ENCODE measurements at places on chromosomes 7 and 10. TPM values are rescaled to one million over a fixed set of nuclear protein-coding genes. Genes with fewer than 3 reads are reported as not detected.

GRCh38 chr7:94087664-94088352 is 83.7 kb upstream of the BET1 start:
- peak; percentile 29 for DNase-seq
- H3K36me3 ChIP-seq = no peaks in the 10 kb centered on the region
- H3K4me3 ChIP-seq = peak overlapping the region; percentile 47
- no peaks in the 10 kb centered on the region for H3K4me1 ChIP-seq

Gene ABCB8
- total RNA-seq = 34.4 TPM

Gene TLL2
- 4.9 TPM for total RNA-seq

DNA sequence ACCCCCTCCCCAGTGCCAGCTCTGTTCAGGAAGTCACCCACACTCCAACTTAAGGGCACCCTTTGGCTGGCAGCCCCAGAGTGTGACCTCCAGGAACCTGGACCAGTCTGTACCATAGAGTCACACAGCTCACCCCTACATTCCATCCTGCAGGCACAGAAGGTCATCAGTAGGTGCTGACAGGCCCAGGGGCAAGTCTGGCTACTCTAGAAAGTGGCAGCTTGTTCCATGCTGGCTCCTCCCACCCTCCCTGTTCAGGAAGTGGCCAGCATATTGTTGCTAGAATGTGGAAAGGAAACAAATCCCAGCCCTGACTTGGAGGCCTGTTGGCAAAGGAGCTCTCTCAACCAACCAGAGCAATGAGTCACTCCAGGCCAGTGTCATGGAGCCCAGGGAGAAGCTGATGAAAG is 3.2 kb upstream of the NCOA4 start:
- H3K36me3 ChIP-seq = no peaks in the 10 kb centered on the region
- peaks cover 12% of the 10 kb centered on the region for H3K4me1 ChIP-seq
- DNase-seq = no peak
- no peaks in the 10 kb centered on the region for H3K27me3 ChIP-seq

GRCh38 chr10:114173921-114174694 is at the start of gene CCDC186:
Gene CCDC186, minus strand, starts transcription at chr10:114174203. Its CDS starts 10,935 bp downstream, at chr10:114163268.
- H3K4me3 ChIP-seq = peak within 1 kb of the TSS; percentile 97
- H3K4me1 ChIP-seq = no peaks in the 10 kb centered on the region
- DNase-seq = peak; percentile 94
- no peaks in the 10 kb centered on the region for H3K36me3 ChIP-seq
- H3K27me3 ChIP-seq = no peaks in the 10 kb centered on the region
- H3K27ac ChIP-seq = peak within 1 kb of the TSS; percentile 94

DNA sequence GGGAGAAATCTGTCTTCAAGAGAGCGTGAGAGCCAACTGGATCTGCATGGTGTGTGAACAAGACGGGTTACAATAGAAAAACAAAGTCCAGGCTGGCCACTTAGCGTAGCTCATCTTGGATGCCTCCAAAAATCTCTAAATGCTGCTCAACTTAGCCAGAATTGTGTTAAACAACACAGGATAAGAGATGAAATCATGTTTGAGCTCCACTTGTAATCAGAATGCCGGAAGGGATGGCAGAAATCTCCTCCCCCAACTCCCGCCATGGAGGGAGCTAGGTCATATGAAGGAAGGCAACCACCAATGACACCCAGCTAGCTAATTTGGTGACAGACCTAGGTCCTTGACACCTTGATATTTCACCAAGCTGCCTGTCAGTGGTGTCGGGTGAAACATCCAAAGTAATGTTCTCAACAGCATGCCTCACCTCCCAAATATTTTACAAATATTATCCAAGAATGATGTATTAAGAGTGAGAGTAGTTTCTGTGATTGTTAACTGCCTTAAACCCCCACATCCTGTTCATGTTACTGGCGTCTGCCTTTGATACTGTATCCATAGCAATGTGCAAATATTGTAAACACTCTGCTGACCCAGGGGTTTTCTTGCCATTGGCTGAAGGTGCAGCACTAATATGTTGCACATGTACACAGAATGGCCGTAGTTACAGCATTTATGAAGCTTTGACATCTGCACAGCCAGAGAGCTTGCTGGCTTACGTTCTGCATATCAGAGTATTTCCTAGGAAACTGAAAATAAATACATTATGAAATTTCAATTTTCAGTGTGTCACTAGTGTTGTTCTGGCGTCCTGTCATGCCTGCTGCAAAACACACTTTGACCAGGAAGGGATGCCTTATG is 25.8 kb downstream of the TMEM254 start:
- H3K27ac ChIP-seq = peak overlapping the region; percentile 22
- H3K36me3 ChIP-seq = no peaks in the 10 kb centered on the region
- peak; percentile 18 for DNase-seq
- H3K4me1 ChIP-seq = no peaks in the 10 kb centered on the region

DNA sequence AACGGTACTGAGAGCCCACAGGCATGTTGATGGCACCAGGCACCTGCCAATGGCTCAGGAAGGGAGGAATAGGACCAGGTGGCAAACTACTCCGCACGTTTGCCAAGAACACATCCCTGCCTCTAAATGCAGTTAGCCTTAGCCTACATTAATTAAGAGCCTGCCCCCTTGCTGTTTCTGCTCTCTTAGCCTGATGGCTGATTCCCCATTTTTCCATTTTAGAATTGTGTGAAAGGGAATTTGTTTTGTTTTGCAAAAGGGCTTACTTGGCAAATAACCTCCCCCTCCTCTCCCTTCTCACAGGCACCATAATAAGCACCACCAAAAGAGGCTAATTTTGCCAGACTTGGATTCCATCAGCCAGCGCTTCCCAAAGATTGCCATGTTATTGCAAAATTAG is 1203.2 kb downstream of the SORCS3 start:
- no peaks in the 10 kb centered on the region for H3K4me1 ChIP-seq
- no peaks in the 10 kb centered on the region for H3K27me3 ChIP-seq
- H3K27ac ChIP-seq = no peak overlapping the region

Gene SPDYE8
- not detected for total RNA-seq

- H3K27ac ChIP-seq = no peak overlapping the region
- no peaks in the 10 kb centered on the region for H3K36me3 ChIP-seq
- DNase-seq = no peak
- H3K4me1 ChIP-seq = no peaks in the 10 kb centered on the region
Observed at GRCh38 chr10:100311298-100311697, 18.7 kb downstream of the PKD2L1 start.

- no peaks in the 10 kb centered on the region for H3K27me3 ChIP-seq
- DNase-seq = no peak
- no peak overlapping the region for H3K27ac ChIP-seq
- no peaks in the 10 kb centered on the region for H3K36me3 ChIP-seq
Observed at GRCh38 chr10:11065567-11065966, 47.9 kb downstream of the CELF2 start.

Gene COL28A1
- 4.4 TPM for total RNA-seq

Gene NRG3
- total RNA-seq = not detected
